HuH-7.5 (cell line): ENCODE measurements at places on chromosomes 4 and X.

- DNase-seq = no peak
Observed at GRCh38 chr4:152009031-152009670, 248.3 kb upstream of the GATB start.

- no peak for DNase-seq
Observed at GRCh38 chr4:81494031-81494431, 22.3 kb upstream of the RASGEF1B start.

DNA sequence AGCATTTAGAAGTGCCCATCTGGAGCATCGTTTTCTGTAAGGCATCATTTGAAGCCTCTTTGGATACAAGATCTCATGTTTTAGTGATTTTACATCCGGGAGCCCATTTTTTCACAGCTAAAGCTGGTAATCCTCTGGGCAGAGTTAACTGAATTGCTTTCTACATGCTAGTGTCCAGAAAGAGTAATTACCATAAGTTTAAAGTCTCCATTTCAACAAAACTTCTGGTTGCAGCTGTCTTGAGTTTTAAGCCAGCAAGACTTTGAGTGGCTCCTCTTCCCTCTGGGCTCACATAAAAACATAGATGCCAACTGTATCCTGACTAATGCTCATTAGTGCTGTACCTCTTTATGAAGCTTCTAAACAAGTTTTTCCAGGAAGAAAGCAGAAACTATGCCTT, 65.4 kb downstream of the GPRIN3 start:
- no peak for DNase-seq

- DNase-seq = peak; percentile 18
Observed at GRCh38 chrX:118847676-118848075, 24.1 kb downstream of the ZCCHC12 start.

DNA sequence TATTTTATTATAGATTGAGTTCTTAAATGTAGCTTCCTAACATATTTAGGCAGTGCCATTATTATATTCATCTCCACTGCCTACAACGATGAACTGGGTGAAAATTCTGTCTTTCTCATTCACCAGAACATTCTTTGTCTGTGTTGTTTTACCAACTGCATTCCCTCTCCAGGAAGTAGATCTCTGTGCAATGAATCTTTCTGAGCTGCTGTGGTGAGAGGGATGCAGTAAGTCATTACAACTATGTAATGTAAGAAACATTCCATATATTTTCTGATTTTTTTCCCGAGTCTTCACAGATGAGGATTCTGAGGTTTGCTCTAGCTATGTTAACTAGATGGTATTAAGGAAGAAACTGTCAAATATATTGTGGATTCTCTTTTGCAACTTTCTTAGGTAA, 811.9 kb upstream of the PCDH7 start:
- DNase-seq = no peak

GRCh38 chr4:173264684-173265185, 69.4 kb downstream of the HMGB2 start:
- DNase-seq = no peak

DNA sequence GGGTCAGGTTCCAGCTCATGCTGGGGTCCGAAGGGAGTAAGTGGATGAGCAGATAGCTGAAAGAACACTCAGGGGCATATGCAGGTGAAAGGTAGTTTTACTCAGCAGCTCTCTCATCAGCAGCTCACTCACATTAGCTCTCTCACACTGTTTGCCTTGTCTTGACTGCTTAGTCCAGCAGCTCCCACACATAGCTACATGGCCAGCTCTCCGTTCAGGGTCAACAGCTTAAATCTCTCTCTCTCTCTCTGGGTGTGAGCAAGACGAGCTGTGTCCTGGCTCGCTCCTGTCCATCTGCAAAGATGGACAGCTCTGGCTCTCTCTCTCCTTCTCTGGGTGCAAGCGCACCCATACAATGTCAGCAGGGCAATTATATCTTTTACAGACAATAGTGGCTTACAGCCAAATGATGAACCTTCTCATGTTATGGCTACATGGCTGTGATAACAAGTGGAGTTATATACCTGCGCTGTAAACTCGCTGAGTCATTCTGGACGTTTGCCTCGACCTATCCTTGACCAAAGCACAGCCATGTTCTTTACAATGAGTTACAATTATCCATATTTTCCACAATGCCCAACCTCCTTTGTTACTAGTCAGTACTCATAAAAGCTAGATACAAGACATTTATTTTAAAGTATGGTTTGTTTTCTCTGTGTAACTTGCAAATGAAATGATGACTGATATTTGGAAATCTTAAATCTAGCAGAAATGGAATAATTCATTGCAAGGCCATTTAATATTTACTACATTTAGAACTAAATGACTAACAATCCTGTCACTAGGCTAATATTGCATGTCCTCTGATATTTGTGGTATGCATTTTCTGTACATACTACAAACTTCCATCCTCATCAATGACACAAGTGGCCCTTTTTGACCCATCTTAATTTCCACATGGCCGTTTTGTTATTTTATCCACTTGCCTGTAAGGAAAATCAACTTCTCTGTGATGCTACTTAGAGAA, 9.3 kb downstream of the PAPSS1 start:
- no peak for DNase-seq

GRCh38 chr4:118920247-118920646, 31.6 kb downstream of the SYNPO2 start:
- DNase-seq = no peak

DNA sequence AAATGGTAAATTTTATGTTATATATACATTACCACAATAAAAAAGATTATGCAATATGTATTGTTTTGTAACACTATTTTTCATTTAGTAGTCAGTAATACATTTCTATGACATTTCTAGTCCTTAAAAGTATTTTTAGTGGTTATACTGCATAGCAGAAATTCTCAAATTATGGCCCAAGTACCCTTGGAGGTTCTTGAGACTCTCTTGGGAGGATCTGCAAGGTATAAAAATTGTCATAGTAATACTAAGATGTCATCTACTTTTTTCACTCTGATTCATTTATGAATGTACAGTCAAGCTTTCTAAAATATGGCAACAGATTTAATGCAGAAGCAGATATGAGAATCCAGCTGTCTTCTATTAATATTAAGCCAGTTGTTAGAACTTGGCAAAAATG, 138.6 kb upstream of the NAP1L5 start:
- DNase-seq = no peak

GRCh38 chr4:7530932-7531639, 96.4 kb upstream of the PSAPL1 start:
- DNase-seq = no peak

DNA sequence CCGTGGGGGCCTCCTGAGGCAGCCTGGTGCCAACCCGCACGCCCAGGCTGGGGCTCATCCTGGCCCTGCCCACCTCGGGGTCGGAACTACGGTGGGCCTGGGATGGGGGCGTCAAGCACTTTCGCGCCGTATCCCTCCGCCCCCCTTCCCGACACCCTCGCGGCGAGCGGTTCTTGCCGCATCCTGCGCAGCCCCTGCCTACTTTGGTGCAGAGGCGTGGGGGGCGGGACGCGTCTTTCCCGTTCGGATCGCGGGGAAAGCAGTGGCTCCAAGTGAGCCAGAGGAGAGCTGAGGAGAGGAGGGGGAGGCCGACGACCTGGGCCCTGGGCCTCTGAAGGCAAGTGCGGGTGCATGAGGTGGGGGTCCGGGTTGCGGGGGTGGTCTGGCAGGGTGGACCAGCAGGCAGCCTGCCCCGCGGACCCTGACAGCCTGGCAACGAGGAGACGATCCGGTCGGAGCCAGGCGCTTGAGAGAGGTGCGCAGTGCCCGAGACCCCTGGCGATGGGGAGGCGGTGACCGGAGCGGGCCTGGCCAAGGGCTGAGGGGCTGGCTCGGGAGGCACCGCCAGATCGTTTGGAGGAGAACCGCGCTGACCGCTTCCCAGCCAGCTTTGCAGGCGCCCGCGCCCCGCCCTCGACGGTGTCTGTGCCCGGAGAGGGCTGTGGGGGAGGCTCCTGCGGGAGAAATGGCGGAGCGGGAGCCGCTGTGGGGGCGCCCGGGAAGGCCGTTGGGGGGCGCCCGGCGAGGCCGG, at the start of gene GPRASP2:
GPRASP2 (plus strand) TSS at position 233 of the 751 bp plus-strand sequence. CDS start 2,422 bp downstream, outside the sequence.
- DNase-seq = peak; percentile 14

- DNase-seq = no peak
Observed at GRCh38 chrX:49291615-49292337, 11.7 kb upstream of the GAGE10 start.

- DNase-seq = no peak
Observed at GRCh38 chr4:102103368-102103767, 241.9 kb downstream of the SLC39A8 start.

- no peak for DNase-seq
Observed at GRCh38 chr4:169342906-169343564, 72.3 kb upstream of the SH3RF1 start.

GRCh38 chrX:154712781-154713740, 37.8 kb downstream of the GAB3 start:
- DNase-seq = no peak

DNA sequence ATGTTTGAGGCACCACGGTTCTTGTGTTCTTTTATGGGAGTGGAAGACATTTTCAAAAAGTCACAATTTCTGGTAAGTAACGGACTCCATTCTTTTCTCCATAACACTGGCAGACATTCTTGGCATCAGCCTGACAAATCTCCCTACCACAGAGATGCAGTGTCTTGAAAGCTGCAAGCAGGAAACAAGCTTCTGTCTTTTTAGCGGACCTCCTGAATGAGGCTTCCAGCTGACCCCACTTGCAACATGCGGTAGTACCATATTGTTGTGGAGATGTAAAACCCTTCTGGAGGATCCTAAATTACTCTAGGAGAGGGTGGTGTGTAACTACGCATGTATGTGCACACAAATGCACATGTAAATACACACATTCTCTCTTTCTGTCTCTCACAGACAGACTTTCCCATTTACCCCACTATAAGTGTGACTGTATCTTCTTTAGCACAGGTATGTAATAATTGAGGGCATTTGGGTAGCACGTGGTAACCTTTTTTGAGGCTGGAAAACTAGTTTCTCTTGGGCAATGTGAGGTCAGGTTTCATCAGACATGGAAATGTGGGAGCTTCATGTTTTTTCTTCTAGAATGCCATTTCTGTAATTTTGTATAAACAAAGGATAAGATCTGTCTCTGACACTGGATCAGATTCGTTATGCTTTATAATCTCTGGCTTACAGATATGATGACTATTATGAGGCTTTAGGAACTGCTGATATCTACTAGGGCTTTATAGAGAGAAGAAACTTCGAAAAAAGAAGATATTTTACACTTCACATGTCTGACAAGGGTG, 130.1 kb downstream of the MGST2 start:
- DNase-seq = no peak

DNA sequence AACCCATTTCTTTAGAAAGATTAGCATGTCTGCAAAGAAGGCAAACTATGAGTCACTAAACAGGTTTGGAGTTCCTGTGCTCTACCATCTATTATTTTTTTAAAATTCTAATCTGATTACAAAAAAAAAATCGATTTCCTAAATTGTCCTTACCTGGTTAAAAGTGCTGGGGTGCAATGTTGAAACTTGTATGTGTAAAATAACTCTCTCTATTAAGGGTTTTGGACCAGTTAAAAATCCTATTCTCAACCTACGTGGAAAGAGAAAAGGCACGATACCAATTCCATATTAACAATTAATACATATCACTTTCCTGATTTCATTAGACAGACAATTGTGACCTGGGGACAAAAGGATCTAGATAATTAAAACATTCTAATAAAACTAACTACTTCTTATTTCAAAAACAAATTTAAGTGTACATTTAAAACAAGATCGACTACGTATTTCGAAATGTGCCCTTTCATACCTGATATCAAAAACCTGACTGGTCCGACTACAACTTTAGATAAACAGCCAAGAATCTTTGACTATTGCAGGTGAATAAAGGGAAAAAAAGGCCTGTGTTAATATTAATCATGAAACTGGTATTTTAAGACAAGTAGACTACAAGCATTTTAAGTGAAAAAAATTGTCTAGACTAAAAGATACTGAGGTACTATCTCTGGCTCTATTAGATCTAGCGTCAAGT, 21.2 kb downstream of the AADAT start:
- no peak for DNase-seq

GRCh38 chr4:84470204-84470785, 28.8 kb downstream of the NKX6-1 start:
- no peak for DNase-seq

GRCh38 chrX:63581906-63582305, 203.1 kb downstream of the ARHGEF9 start:
- no peak for DNase-seq

DNA sequence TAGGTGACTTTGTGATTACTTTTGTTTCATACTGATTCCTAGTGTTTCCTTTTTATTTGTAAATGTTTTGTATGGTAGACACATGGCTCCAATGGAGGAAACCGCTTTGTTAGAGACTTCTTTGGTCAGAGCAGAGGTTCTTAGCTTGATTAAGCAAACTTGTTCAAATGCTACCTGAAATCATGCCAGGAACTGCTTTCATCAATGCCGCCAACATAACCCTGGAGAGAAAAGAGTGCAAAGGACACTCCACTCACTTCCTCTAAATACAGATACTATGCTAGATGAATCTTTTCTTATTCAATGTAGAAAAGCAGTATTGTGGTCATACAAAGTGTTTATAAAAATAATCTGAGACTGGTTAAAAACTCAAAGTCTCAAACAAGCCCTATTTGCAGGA, 25.7 kb upstream of the COX7B2 start:
- DNase-seq = no peak

GRCh38 chrX:153969125-153969903, 2.3 kb downstream of the HCFC1 start:
- DNase-seq = no peak

DNA sequence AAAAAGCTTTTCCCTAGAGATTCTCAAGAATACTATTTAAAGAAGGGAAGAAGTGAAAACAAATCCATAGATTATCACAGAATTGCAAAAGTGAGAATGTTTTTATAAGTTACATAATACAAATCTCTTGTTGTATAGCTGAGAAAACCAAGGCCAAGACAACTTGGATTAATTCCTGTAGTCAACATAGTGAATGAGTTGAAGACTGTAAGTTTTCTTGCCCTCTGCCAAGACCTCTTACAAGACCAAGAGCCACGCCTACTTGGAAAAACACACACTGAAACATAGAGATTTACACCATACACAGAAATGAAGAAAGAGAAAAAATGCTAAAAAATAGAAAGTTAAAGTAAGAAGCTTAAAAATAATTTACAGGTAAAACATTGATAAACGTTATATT, 2024.0 kb downstream of the PCDH7 start:
- no peak for DNase-seq

GRCh38 chrX:115367951-115368350, 78.4 kb downstream of the LUZP4 start:
- no peak for DNase-seq

- DNase-seq = no peak
Observed at GRCh38 chr4:150510176-150510865, 71.6 kb upstream of the MAB21L2 start.

DNA sequence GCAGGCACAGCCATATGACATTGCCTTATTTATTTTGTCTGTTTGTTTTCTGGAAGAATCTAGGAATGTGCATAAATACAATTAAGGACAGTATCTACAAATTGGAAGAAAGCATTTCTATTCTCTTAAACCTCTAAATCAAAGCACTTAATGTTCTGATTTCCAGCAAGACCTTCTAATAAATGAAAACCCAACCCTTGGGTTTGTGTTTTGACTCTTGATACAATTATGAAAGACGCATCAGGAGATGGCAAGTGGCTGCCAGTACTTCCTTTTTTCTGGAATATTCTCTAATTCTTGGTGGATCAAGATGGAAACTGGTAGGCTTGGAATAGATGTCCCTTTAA, 437 bp upstream of the CPE start:
- DNase-seq = no peak

- DNase-seq = no peak
Observed at GRCh38 chr4:146959692-146960091, 14.0 kb upstream of the TTC29 start.
